Esophagus mucosa (tissue), 1 donor: ENCODE measurements at places on chromosomes 6 and 20. TPM values are rescaled to one million over a fixed set of nuclear protein-coding genes. Genes with fewer than 3 reads are reported as not detected.
A peak's percentile ranks its signal among the peaks of the same experiment; 100 is the strongest.

- ATAC-seq, result no peak
These were observed 407.3 kb upstream of the FLRT3 start for GRCh38 chr20:14744723-14745122.

DNA sequence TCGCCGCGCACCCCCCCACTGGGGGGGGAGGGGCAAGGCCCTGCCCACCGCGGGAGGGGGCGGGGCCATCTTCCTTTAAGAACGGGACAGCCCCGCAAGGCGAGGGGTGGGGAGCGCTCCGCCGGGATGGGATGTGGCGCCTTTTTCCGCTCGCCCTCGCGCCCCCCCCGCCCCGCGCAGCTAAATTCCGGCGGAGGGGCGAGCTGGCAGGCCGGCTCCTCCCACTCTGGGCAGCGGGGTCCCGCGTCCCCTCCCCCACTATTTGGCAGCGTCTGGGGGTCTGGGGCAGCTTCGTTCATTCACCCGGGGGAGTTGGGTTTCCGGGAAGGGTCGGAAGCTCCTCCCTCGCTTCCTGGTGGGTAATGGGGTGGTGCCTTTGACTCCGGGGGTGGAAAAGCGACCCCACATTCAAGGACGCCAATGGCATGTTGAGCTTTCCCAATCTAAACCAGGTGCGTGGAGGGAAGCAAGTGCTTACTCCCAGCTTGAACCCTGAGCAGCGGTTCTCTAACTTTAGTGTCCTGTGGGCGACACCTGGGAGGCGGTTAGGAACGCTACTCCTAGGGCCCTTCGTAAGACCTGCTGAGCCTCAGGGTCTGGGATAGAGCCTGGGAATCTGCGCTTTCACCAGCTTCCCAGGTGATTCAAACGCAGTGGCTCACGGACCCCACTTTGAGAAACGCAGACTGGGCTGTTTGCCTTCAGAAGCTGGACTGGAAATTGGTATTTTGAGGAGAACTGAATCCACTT lies 927 bp downstream of the ASXL1 start:
- peak; percentile 57 for ATAC-seq

- ATAC-seq, result no peak
These were observed 64.4 kb downstream of the PREX1 start for GRCh38 chr20:48763216-48763914.

The ARG1 gene
- not detected for total RNA-seq

GRCh38 chr6:156107624-156108101 lies 652.0 kb upstream of the NOX3 start:
- peak; percentile 67 for ATAC-seq

The MYH7B gene
- total RNA-seq, result not detected

DNA sequence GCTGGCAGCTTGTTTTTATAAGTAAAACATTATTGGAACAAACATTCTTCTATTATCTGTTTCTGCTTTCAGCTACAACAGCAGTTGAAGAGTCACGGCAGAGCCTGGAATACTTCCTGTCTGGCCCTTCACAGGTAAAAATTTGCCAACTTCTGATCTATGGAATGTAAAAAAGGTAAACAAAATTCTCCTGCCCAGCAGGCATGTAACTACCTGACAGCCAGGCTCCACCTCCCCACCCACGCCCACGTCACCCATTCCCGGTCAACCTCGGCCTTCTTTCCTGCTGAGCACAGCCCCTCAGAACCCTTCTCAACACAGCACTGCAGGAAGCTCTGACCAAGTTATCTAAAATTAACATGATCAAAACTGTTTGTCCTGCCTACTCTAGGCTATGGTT lies 166.0 kb downstream of the DLL1 start:
- peak; percentile 61 for ATAC-seq

- no peak for ATAC-seq
These were observed 80.4 kb upstream of the BTN3A2 start for GRCh38 chr6:26284537-26285142.
